ENCODE measurements at places on chromosomes 5 and 9. TPM values are rescaled to one million over a fixed set of nuclear protein-coding genes. Genes with fewer than 3 reads are reported as not detected.
A peak's percentile ranks its signal among the peaks of the same experiment; 100 is the strongest.

GRCh38 chr5:139588962-139589361 is 27.8 kb downstream of the UBE2D2 start:
- H3K27ac ChIP-seq: no peak overlapping the region
- no peaks in the 10 kb centered on the region for H3K27me3 ChIP-seq
- no peak overlapping the region for H3K4me3 ChIP-seq
- no peaks in the 10 kb centered on the region for H3K36me3 ChIP-seq
- DNase-seq: peak; percentile 18
- peaks cover 16% of the 10 kb centered on the region for H3K4me1 ChIP-seq

DNA sequence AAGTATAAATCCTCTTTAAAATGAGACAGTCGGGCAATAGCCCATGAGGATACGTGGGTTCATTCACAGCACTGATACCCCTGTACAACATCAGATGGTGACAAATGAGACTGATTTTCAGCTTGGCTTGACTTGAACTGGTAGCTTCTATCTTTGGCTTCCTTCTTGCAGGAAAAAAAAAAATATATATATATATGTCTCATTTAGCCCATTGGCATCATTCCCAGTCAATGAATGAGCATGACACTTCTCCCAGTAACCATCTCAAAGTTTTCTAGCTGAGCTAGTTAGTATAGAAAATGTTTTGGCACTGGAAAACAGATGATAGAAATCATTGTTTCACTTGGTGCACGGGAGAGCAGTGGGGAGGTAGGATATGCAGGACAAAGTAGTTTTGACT is 222.5 kb upstream of the TAS2R1 start:
- no peaks in the 10 kb centered on the region for H3K4me1 ChIP-seq
- no peak overlapping the region for H3K4me3 ChIP-seq
- H3K36me3 ChIP-seq: no peaks in the 10 kb centered on the region
- no peak for DNase-seq
- no peaks in the 10 kb centered on the region for H3K27me3 ChIP-seq

DNA sequence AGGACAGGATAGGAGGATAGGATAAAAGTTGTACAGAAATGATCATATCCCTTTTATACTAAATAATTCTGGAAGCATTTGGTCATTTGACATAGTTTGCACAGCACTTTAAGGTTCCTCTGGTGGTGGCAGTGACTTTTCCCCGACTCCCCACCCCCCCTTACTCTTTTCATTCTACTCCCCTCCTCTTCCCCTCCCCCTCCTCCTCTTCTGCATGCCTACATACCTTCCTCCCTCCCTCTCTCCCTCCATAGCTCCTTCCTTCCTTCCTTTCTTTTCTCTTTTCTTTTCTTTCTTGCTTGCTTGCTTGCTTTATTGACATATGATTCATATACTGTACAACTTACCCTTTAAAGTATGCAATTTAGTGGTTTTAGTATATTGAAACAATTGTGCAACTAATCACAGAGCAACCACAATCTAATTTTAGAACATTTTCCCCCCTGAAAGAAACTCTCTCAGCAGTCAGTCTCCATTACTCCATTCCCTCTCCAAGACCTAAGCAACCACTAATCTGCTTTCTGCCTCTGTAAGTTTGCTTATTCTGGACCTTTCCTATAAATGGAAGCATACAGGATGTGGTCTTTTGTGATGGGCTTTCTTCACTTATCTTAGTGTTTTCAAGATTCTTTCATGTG is 159.0 kb downstream of the HACD4 start:
- H3K36me3 ChIP-seq: no peaks in the 10 kb centered on the region
- peak; percentile 76 for DNase-seq

Gene EHMT1
- total RNA-seq: 177 TPM

DNA sequence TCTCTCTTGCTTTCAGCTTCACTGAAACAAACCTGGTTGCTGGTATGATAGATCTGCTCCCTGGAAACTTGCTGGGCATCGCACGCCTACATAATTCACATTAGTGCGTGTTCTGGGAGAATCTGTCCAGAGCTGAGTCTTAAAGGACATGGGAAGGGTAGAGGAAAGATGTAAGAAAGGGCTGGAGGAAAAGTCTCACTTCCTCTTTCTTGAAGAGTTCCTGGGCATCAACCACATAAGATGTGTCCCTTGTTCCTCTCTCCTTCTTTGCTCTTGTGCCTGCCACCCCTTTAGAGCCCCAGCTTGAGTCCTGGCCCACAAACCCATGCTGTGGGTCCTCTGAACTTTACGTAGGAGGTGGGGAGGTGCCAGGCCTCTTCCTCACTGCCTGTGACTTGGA is 205.3 kb upstream of the PANK3 start:
- no peak overlapping the region for H3K27ac ChIP-seq
- no peak for DNase-seq
- no peaks in the 10 kb centered on the region for H3K27me3 ChIP-seq
- no peak overlapping the region for H3K4me3 ChIP-seq
- no peaks in the 10 kb centered on the region for H3K4me1 ChIP-seq

Gene ENTREP1
- 11.6 TPM for total RNA-seq

DNA sequence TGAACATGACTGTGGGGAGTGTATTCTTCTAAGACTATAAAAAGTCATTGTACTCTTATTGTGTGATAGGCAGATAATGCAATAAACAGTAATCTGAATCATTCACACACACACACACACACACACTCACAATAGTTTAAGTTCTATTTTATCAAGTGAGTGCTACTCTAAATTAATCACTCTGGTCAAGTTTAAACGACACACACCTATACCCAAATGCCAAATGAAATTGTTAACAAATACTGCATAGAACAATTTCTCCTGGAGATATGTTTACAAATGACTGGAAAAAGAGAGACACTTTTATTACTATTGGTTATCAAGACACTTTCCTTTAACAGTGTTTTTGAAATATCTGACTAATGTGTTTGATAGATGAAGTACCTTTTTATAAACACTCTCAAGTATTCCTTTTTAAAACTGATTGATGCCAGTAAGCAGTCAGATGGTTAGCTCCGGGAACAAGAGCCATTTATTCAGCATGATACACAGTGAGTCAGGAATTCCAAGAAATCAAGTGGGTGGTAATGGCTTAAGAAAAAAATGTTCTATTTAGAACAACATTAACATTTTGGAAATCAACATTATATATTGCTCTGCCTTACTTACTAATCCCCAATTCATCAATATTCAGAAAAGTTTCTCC is 521.6 kb upstream of the ST8SIA4 start:
- no peaks in the 10 kb centered on the region for H3K27me3 ChIP-seq
- no peak for DNase-seq
- no peaks in the 10 kb centered on the region for H3K4me1 ChIP-seq
- H3K27ac ChIP-seq: no peak overlapping the region

Gene MCTP1
- 13.6 TPM for total RNA-seq

Gene SLC25A2
- total RNA-seq: not detected

Gene PFN3
- not detected for total RNA-seq

GRCh38 chr5:101103874-101104273 is 200.8 kb upstream of the ST8SIA4 start:
- no peaks in the 10 kb centered on the region for H3K27me3 ChIP-seq
- no peak for DNase-seq
- peaks cover 8% of the 10 kb centered on the region for H3K4me1 ChIP-seq
- no peaks in the 10 kb centered on the region for H3K36me3 ChIP-seq
- H3K4me3 ChIP-seq: no peak overlapping the region

Gene MTRR
- 39.7 TPM for total RNA-seq
